ENCODE measurements at places on chromosomes 6 and 20.

- no peak for DNase-seq
Measured at GRCh38 chr6:18350271-18350670, 36.9 kb upstream of the RNF144B start.

DNA sequence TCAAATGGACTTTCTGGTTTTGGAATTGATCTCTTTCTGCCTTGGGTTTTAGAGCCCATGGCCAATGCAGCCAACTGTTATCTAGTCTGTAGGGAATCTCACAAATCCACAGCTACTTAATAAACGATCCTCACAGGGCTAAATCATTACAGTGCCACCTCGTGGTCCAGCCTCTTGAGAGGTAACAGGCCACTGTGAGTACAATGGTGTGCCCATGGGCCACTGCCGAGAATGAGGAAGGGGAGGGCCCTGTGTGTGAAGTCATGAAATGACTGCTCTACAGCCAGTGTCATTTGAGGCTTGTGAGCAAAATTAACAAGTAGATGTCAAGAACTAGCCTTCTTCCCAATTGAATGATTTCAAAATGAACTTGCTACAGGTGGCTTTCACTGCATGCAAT, 54.3 kb upstream of the GMPR start:
- DNase-seq, result no peak

- DNase-seq, result no peak
Measured at GRCh38 chr6:36492621-36493020, 49.8 kb downstream of the KCTD20 start.

DNA sequence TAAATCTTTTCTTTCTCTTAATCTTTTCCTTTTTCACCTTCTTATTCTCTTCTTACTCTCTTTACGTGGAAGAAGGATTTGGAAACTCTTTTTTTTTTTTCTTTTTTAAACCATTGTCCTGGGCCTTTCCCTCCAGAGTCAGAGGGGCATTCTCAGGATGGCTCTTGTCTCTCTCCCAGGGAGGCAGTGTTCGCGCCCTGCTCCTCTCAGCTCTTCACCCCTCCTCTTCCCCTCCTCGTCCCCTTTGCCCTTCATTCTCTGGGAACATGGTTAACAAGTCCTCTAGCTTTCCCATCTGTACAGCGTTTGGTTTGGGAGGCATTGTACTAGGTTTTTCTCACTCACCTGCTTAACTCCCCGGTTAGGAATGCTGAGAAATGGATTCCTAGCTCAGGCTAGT, 52.0 kb upstream of the TFB1M start:
- no peak for DNase-seq

- no peak for DNase-seq
Measured at GRCh38 chr6:131286469-131287040, 151.3 kb downstream of the AKAP7 start.
